Placental pericyte (primary cell): ENCODE measurements at places on chromosomes 2 and 18. TPM values are rescaled to one million over a fixed set of nuclear protein-coding genes. Genes with fewer than 3 reads are reported as not detected.

Gene SCN2A
- total RNA-seq, result under 0.01 and 1.7 TPM in 2 replicates

Gene C2orf69
- 3.5 and 20.5 TPM in 2 replicates for total RNA-seq

Gene FAM136A
- total RNA-seq, result 18.2 and 41.8 TPM in 2 replicates

Gene DLGAP1
- 0.43 and 3.1 TPM in 2 replicates for total RNA-seq

Gene CD8B2
- not detected in 2 replicates for total RNA-seq

Gene LRP2
- not detected in 2 replicates for total RNA-seq

Gene B3GNT7
- total RNA-seq, result 0.14 and 0.44 TPM in 2 replicates

Gene SULT1C2
- total RNA-seq, result not detected in 2 replicates

Gene LPIN1
- 37.2 and 73.1 TPM in 2 replicates for total RNA-seq

Gene TMEM182
- 1.1 and 1.3 TPM in 2 replicates for total RNA-seq

Gene TMEM178A
- 0.14 and 0.88 TPM in 2 replicates for total RNA-seq

Gene TTN
- total RNA-seq, result under 0.01 TPM in 2 replicates

Gene C2orf92
- 2.4 and 5.9 TPM in 2 replicates for total RNA-seq

Gene CRYGC
- not detected in 2 replicates for total RNA-seq

Gene TWIST2
- total RNA-seq, result 30.4 and 66.4 TPM in 2 replicates

Gene VSNL1
- 0.22 and 1.9 TPM in 2 replicates for total RNA-seq

Gene SMC6
- total RNA-seq, result 15.3 and 25.5 TPM in 2 replicates

Gene CAPN14
- 0.14 TPM in 1 of 2 replicates, not detected in the other for total RNA-seq

Gene SERPINB10
- 0.57 and 1.1 TPM in 2 replicates for total RNA-seq

Gene LAPTM4A
- 101 and 126 TPM in 2 replicates for total RNA-seq

Gene WNT10A
- not detected in 2 replicates for total RNA-seq

Gene GAL3ST2
- 0.14 TPM in 1 of 2 replicates, not detected in the other for total RNA-seq

Gene IFT172
- 14.2 and 18.5 TPM in 2 replicates for total RNA-seq

Gene ICOS
- total RNA-seq, result not detected in 2 replicates

Gene BBS5
- 4.8 and 9.3 TPM in 2 replicates for total RNA-seq

Gene REEP1
- not detected in 2 replicates for total RNA-seq

Gene GRB14
- not detected in 2 replicates for total RNA-seq

Gene FN1
- total RNA-seq, result 3,280 and 4,928 TPM in 2 replicates

Gene SNRNP200
- total RNA-seq, result 55.1 and 71.9 TPM in 2 replicates

Gene KANSL3
- total RNA-seq, result 41.7 and 44.0 TPM in 2 replicates

Gene CNTNAP5
- not detected in 2 replicates for total RNA-seq

Gene ITGA4
- total RNA-seq, result 27.8 and 117 TPM in 2 replicates

Gene IL1F10
- not detected in 2 replicates for total RNA-seq

Gene MRPL30
- total RNA-seq, result 25.6 and 31.8 TPM in 2 replicates

Gene LONRF2
- total RNA-seq, result 0.88 and 1.0 TPM in 2 replicates
